ENCODE measurements at places on chromosomes 4 and X.

DNA sequence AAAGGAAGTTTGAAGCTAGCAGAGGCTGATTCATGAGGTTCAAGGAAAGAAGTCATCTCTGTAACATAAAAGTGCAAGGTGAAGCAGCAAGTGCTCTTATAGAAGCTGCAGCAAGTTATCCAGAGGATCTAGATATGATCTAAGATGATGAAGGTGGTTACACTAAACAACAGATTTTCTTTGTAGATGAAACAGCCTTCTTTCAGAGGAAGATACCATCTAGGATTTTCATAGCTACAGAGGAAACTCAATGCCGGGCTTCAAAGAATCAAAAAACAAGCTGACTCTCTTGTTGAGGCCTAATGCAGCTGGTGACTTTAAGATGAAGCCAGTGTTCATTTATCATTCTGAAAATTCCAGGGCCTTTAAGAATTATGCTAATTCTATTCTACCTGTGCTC is 28.8 kb downstream of the NR0B1 start:
- no peak for DNase-seq

DNA sequence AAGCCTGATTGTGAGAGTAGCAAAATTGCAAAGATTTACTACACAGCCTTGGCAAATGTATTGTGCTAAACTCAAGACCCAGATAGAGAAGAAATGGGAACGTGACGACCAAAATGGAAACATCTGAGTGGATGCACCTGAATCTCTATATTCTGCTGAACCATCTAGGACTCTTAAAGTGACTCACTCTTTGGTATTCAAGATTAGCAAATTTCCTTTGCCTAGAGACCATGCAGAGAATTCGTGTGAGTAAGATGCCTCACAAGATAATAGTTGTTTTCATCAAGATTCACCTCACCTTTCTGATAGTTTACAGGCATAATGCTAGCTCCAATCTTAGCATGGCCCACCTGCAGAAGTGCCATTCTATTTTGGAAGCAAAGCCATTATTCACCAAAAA is 14.4 kb upstream of the ATOH1 start:
- DNase-seq: no peak

DNA sequence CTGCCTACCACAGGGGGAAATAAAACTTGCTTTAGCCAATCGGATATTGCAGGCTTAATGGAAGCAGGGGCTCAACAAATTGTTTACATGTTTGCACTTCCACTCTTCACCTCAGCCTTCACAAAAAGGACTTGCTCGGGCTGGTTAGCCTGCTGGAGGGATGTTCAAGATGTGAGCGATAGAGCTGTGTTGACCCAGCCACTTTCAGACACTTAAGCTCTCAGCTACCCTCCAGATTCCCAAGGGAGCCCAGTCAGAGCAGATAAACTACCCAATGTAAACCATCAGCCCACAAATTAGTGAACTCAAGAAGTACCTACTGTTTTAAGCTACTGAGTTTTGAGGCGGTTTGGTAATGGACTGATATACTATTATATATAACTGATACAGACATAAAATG is 508.4 kb upstream of the FTHL17 start:
- no peak for DNase-seq

- DNase-seq: no peak
Observed at GRCh38 chrX:118272242-118272641, 73.7 kb upstream of the WDR44 start.
